ENCODE measurements at places on chromosomes 2 and 18. TPM values are rescaled to one million over a fixed set of nuclear protein-coding genes. Genes with fewer than 3 reads are reported as not detected.

DNA sequence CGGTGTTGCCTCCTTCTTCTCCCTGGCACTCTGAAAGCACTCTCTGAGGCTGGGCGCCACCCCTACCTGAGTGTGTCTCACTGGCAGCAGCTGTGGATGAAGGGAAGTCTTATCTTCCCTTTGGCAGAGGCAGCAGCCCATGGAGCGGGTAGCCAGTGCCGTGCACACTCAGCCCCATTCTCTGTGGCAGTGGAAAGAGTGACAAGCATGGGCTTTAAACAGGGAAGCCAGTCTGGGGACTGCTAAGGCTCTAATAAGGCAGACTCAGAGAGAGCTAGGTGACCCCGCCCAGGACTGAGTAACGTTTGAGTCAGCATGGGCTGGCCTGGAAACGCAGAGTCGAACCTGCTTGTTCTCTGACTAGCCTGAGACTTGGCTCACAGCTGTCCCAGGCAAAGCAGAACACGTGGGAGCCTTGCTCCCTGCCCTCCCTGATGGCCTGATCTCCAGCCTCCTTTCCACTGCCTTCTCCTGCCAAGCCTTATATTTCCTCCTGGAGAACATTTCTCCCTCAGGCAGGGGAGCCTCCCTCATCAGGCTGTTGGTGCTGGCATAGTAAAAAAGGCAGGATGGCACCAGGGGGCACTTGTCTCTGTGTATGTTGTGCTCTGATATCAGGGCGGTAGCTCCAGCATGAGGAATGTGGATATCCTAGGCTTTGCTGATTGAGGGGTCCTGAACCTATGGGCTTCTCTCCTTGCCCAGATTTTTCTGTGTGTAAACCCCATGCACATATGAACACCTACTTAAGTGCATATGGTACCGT lies 93.9 kb upstream of the LGALSL start:
- peak; percentile 78 for DNase-seq

- DNase-seq, result peak; percentile 55
Observed at GRCh38 chr2:42342061-42342794, 18.8 kb downstream of the COX7A2L start.

DNA sequence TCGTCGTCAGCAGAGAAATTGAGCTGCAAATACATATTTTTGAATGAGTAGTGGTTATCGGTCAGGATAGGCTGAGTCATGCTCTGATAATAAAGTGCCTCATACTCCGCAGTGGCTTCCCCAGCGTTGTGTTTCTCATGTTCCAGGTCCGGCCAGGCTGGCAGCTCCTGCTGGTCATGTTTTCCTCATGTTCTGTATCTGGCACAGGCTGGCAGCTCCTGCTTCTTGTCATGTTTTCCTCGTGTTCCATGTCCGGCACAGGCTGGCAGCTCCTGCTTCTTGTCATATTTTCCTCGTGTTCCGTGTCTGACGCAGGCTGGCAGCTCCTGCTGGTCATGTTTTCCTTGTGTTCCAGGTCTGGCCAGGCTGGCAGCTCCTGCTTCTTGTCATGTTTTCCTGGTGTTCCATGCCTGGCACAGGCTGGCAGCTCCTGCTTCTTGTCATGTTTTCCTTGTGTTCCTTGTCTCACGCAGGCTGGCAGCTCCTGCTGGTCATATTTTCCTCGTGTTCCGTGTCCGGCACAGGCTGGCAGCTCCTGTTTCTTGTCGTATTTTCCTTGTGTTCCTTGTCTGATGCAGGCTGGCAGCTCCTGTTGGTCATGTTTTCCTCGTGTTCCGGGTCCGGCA lies 148.9 kb downstream of the ATP9B start:
- no peak for DNase-seq

GRCh38 chr2:96131813-96132745 lies 6.2 kb downstream of the ASTL start:
- DNase-seq, result no peak

DNA sequence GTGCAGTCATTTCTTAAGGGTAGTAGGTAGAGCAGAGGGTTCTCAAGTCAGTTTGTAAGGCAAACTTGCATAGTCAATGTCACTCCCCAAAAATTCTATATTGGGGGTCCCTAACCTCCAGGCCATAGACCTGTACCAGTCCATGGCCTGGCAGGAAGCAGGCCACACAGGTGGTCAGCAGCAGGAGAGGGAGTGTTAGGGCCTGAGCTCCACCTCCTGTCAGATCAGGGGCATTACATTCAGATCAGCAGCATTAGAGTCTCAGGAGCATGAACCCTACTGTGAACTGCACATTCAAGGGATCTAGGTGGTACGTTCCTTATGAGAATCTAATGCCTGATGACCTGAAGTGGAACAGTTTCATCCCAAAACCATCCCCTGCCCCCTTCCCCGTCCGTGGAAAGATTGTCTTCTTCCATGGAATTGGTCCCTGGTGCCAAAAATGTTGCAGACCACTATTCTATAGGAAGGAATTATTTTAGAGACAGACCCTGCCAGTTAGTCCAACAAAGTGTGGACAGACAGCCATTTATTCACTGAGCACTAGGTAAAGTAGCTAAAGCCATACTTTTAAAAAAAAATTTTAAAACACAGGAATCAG lies 6.7 kb downstream of the COA5 start:
- peak; percentile 79 for DNase-seq

STPG4 gene
- 0.42 TPM for total RNA-seq

- DNase-seq, result no peak
Observed at GRCh38 chr18:28714498-28714897, 537.6 kb upstream of the CDH2 start.

MAP2 gene
- 1.8 TPM for total RNA-seq

DNA sequence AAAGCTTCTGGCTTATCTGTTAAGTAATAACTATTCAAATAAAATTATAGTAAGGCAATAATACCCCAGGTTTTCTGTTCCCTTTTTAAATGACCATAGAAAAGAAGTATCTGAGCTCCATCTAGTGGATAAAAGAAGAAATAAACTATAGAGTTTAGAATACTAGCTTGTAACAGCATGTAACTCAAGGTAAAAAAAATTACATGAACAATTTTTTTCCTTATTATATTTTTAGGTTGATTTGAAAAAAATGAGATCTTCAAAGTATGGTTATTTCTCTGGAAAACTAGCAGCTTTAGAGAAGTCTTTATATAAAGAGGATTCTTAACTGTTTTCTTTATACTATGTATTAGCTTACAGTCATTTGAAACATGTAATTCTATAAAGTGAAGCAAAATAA lies 58.1 kb downstream of the NCKAP1 start:
- no peak for DNase-seq

- no peak for DNase-seq
Observed at GRCh38 chr2:819121-819520, 131.5 kb upstream of the SNTG2 start.

RIOK3 gene
- total RNA-seq, result 32.0 TPM

RMND5A gene
- total RNA-seq, result 49.3 TPM

DNA sequence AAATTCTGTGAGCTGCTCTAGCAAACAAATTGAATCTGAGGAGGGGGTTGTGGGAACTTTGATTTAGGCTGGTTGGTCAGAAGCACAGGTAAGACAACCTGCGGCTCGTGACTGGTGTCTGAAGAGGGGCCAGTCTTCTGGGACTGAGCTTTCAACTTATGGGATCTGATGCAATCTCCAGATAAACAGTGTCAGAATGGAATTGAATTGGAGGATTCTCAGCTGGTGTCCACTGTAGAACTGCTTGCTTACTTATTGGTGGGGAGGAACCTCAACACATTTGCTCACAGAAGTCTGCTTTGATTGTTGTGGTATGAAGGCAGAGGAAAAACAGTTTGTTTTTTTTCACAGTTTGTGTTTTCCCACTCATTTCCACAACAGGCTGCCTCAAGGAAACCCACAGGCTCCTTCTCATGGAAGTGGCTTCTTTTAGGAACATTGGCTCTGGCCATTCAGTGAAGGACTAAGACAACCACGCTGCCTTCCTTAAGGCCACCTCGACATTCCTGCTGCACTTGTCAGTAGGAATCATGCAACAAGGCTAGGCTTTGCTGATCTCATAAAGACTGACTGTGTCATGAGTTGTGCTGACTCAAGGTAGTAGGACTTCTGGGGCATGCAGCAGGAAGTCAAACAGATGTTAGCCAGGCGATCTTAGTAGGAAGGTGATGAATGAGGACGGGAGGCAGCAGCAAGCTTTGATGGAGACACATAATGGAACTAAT lies 104.7 kb downstream of the TSN start:
- DNase-seq, result no peak

TMEM17 gene
- total RNA-seq, result 2.1 TPM

- DNase-seq, result no peak
Observed at GRCh38 chr2:160221391-160222276, 21.6 kb upstream of the ITGB6 start.

Measured in endodermal cell (in vitro differentiated cells).